Stomach (tissue), 19 donors: ENCODE measurements at places on chromosomes 7 and 10.

DNA sequence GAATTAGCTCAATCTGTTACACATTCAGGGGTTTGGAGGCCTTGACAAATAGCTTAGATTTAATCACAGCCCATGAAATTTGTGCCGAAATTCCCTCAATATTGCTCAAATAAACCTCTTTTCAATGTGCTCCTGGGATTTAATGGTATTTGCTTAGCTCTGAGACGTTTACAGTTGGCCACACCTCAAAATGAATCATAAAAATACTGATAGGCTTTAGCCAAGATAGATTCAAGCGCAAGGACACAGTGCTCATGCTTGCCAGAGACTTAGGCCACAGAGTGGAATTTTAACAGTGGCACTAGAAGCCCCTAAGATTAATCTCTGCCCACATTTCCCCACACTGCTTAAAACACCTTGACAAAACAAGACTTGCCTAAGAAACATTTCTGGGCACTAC, 2.3 kb upstream of the SEMA3C start:
- peak; percentile 60 for DNase-seq

DNA sequence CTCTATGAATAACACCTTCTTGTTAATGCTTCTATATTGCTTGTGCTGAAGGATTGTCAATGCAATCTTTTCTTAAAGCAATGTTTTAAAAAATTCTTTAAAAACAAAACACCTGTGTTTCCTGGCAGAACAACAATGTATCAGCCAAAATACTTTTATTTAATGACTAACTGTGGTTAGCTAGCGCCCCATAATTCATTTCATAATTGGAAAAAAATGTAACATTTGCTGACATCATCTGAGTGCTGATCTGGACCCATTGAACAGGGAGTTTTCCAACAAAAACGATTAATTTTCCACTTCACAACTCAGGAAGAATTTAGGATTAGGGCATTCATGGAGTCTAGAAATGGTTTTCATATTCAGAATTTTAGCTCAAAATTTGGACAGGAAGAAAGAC, 137.6 kb upstream of the CDK6 start:
- DNase-seq: no peak

DNA sequence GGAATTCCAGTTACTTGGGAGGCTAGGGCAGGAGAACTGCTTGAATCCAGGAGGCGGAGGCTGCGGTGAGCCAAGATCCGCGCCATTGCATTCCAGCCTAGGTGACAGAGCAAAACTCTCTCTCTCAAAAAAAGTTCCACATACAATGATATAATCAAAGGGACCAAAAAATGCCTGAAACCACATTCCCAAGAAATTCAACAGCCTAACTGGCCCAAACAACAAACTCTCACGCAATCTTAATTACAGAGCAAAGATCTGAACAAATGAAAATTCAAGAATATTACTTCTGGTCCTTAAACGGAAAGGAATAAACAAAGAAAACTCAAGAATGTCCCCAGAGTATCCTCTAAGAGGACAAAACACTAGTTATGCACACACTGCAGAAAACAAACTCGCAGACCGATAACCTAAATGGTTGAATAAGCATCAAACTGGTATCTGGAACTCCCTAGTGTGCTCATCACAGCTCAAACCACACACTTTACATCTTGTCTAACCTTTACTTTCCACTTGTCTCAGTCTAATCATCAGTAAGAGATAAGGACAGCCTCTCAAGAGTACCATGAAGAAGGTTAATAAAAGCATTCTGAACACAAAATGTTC, 3.7 kb downstream of the OGA start:
- DNase-seq: peak; percentile 9

- DNase-seq: no peak
Measured at GRCh38 chr7:112067632-112068540, 138.3 kb downstream of the DOCK4 start.
